Activated CD4-positive, alpha-beta T cell treated with anti-CD3 and anti-CD28 coated beads for 1 hour (primary cell): ENCODE measurements at places on chromosomes 3 and 15.
A peak's percentile ranks its signal among the peaks of the same experiment; 100 is the strongest.

- no peak for DNase-seq
Observed at GRCh38 chr3:9534429-9534828, 19.2 kb downstream of the LHFPL4 start.

DNA sequence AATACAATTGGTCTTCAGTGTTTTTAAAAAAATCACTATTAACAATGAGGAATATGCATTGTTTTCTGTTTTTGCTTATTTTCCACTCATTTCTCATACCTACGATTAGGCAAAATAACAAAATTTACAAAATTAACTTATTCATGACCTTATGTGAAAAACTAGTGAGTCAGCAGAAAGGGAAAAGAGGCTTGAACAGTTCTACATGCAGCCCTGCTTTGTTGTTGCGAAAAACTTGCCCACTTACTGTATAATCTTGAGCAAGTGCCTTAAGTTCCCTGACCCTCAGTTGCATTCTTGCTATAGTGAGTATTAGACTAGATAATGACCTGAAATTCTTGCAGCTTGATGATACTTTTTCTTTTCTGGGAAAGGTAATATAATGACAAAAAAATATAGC is 551.1 kb upstream of the BCHE start:
- DNase-seq = no peak

DNA sequence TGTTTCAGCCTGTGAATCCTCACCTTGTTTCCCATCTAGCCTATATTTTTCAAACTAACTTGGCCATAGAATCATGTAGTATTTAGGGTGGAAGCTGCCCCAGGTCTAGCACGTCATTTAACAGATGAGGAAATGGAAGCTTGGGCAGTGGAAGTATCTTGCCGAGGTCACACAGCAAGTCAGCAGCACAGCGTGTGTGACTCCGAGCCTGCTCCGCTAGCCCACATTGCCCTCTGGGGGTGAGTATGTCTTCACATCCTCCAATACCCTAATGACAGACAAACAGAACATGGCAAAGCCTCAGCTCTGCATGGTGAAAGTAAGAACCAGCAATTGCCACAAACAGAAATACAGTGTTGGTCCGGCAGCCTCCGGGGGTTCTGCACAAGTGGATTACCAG is 2.2 kb upstream of the CCR5 start:
- DNase-seq = peak; percentile 44

- DNase-seq = no peak
Observed at GRCh38 chr3:94453864-94454263, 391.0 kb downstream of the NSUN3 start.

GRCh38 chr3:184619369-184619768 is 57.8 kb downstream of the EPHB3 start:
- no peak for DNase-seq

DNA sequence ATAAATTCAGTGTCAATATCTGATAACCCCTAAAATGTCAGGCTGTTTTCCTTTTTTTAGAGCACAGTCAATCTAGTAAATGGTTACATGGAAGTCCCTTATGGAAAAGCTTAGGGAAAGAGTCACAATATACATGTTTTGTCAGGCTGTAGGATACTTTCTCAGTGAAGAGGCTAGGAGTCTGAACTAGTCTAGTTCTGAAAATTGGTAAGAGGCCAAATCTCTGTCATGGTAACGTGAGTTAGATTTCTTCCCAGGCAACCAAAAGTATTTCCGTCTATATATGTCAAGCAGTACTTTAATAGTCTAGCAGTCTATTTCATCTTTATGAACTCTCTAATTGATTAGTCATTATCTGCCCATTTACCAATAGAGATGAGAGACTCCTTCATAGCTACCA is 215.9 kb upstream of the LRRC3B start:
- DNase-seq = no peak

DNA sequence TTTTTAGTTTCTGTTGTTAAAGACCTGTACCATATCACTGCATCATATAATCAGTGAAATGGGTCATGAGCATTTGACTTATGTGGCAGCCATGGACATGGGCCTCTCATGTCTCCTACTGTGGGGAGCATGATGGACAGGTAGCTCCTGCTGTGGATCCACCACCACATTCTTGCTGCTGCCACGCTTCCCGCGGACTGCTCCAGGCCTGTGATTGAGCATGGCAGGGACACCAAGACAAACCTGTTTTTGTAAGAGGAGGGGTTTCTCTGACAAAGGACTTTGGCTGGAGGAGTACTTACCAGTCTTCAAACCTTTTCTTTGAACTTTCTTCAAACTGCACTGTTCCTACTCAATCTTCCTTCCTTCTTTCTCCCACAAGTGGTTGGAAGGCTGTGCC is 17.9 kb upstream of the P2RY14 start:
- no peak for DNase-seq

DNA sequence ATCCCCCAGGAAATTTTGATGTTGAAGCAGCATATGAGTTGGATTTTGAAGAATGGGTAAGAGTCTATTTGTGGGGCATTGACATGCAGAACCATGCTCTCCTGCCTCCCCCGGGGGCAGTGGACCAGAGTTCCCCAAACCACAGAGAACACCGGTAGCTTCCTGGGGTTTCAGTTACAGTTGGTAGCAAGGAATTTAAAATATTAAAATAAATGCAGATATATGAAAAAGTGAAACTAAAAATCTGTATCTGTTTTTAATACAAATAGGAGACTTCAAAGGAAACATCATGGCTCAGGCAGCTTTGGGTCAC is 37.4 kb downstream of the SLC9A9 start:
- no peak for DNase-seq

- DNase-seq = no peak
Observed at GRCh38 chr15:62231856-62232255, 66.8 kb upstream of the C2CD4B start.

DNA sequence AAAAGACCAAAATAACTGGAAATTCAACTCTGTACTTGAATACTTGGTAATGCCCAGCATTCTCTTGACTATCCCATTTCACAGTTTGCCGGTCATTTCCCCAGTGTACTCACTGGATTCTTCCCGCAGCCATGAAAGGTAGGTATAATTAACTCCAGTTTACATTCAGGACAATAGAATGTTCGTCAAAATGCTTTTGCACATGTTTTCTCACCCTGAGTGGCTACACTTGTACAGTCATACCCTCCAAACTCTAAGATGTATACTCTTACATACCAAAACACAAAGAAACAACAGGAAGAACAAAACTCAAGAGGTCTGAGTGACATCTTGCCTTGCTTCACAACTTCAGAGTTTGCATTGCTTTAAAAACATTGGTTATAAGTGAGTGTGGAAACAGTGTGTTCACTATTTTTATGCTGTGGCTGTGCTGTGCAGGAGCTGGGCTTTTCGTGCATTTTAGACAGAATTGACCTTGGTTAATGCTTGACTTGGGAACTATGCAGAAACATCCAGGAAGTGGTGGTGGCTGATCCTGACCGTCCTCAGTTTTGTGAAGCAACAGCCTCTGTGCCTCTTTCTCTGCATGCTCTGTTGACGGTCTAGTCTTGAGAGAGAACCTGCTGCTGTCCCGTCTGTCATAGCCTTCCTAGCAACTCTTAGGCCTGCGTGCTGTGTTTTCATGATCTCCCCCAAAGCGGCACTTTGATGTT is 90.5 kb downstream of the IGF1R start:
- no peak for DNase-seq

DNA sequence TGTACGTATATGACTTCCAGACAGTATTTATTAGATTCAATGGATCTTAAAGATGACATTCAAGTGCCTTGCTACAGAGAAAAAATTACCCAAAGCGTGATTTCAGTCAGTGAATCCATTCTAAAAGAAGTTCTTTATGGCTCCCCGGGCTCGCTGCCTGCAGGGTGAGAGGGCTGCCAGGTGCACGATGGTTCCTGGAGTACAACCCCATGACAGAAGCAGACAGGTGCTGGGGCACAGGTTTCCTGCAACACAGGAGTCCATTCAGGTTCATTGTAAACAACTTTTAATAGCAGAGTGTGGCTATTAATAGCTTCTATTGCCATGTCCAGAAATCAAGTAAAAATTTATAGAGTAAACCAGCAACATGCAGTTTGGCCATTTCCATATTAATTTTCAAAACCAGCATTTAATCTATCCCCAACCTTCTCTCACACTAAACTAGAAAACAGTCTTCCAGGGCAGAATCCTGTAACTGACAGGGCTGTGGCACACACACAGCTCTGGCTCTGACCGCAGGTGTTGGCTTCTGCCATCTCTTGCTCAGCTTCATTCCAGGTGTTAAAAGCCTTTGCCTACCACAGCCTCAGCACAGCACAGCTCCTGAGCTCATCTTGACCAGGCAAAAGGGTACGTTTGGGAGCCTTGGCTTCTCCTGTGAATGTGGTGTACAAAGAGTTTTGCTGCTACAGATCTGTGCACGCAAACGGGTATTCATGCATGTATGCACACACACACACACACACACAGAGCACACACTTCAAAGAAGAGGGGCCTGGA is 185.9 kb downstream of the MEX3B start:
- no peak for DNase-seq

- DNase-seq = no peak
Observed at GRCh38 chr3:156760333-156760732, 65.8 kb upstream of the LEKR1 start.

DNA sequence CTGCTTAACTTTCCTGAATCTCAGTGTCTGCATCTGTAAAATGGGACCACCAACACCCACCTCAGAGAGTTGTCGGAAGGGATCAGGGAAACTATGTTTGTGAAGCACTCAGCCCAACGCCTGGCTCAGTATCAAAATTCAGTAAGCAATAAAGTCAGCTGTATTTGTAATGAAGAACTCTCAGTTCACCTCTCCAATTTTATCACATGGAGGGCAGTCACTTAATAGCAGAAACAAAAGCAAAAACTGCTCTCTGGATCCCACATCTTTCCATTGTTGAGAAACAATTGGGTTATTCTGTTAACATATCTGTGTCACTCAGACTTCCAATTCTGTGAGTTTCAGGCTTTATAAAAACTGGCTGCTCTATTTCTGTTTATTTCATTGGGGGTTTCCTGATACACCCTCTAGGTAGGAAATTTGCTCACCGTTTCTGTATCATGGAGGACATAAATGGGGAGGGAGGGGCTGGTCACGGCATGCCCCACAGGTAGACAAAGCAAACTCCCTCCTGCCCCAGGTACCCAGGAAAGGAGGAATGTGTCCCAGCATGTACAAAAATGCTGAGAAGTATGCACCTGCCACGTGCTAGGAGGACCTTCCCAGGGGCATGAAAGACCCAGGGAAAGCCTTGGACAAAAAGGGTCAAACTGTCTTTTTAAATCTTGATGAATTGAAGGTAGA is 81.4 kb upstream of the LMOD3 start:
- DNase-seq = no peak

GRCh38 chr15:70863450-70864218 is 9.7 kb upstream of the LARP6 start:
- no peak for DNase-seq

DNA sequence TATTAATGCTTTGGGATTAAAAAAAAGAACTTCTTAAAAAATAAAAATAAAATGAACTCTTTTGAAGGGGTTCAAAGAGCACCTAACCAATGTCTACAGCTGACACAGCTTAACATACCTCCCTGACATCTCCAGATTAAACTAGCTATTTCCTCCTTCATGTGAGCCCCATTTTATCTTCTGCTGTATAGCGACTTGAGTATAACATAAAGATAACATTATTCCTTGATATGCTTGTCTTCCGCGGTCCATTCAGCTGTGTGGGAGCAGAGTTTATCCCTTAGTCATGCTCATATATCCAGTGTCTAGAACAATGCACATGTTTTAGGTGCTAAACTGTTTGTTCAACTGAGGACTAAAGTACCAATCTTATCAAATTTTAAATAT is 7.8 kb upstream of the CHRM5 start:
- DNase-seq = no peak

DNA sequence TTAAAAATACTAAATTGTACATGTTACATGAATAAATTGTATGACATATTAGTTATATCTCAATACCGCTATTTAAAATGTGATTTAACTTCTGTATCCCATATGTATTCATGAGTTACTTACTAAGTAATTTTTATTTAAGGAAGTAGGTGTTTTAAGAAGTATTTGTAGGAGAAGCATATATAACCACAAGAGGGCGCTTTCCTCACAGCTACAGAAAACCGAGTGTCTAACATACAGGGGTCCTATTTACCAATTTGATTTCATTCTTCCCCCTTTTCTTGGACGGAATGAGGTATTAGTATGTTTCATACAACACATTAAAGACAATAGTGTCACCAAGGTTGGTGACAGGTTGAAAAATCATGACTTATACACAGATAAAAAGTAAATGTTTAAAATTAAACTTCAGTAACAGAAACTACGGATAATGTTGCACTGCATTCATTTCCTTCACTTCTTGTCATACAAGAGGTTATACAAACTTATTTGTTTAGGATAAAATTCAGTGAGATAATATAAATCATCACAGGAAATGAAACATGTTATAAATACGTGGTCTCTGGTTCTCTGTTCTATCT is 253.6 kb downstream of the MAGI1 start:
- no peak for DNase-seq

DNA sequence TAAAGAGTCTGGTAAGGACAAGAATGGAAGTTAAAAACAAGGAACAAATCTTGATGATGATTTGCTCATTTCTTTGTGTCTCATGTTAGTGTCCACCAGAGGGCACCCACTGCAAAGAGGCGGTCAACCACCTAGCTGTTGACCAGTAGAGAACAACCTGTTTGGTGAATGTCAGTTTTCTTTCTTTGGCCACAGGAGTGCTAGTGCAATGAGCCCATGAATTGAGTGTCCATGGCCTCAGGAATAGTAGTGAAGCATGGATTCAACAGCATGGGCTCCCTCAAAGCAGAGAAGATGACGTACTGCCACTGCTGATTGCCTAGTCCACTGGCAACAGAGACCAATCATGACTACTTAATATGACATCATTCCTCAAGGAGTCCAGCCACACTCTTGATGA is 10.7 kb upstream of the CNTN6 start:
- no peak for DNase-seq

DNA sequence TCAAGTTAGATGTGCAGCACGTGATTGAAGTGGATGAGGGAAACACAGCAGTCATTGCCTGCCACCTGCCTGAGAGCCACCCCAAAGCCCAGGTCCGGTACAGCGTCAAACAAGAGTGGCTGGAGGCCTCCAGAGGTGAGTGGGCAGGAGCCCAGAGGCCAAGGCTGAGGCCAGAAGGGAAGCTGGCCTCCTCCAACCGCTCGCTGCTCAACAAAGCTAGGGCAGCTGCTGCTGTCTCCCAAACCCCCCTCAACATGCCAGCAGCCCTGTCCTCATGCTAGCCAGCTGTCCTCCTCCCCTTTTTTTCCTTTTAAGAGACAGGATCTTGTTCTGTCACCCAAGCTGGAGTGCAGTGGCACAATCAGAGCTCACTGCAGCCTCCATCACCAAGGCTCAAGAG is 57.0 kb downstream of the BOC start:
- DNase-seq = no peak
